ENCODE measurements at places on chromosomes 5 and 9.
A peak's percentile ranks its signal among the peaks of the same experiment; 100 is the strongest.

GRCh38 chr5:150637245-150638052 lies 3.0 kb upstream of the SYNPO start:
- DNase-seq = no peak

DNA sequence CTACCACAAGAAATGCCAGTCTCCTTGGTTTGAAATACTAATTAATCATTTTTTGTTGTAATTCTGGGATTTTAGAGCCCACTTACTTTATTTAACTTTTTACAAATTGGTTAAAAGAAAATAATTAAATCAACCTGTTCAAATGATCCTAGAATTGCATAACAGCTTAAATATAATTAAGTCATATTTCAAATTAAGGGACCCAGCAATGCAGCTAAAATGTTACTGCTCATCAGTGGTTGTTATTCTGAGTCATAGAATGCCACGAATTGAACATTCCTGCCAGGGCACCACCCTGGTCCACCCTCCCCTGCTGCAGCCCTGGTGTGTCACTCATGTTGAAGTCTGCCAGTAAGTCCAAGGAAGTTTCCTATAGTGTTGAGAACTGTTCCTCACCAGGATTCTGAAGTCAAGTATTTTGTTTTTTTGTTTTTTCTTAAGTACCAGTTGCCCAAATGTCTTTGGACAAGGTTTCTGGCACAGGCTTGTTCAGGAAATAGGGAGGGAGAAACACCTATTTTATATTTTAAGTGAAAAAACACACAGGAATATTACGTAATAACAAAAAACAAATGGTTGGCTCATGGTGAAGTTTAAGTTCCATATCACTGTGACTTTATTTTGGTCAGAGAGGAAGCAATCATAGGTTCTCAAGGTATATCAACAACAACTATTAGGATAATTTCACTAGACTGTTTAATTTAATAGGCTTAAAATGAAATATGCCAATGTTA lies 4.3 kb upstream of the ITGA1 start:
- DNase-seq = no peak

GRCh38 chr5:103569313-103570060 lies 6.9 kb upstream of the NUDT12 start:
- no peak for DNase-seq

DNA sequence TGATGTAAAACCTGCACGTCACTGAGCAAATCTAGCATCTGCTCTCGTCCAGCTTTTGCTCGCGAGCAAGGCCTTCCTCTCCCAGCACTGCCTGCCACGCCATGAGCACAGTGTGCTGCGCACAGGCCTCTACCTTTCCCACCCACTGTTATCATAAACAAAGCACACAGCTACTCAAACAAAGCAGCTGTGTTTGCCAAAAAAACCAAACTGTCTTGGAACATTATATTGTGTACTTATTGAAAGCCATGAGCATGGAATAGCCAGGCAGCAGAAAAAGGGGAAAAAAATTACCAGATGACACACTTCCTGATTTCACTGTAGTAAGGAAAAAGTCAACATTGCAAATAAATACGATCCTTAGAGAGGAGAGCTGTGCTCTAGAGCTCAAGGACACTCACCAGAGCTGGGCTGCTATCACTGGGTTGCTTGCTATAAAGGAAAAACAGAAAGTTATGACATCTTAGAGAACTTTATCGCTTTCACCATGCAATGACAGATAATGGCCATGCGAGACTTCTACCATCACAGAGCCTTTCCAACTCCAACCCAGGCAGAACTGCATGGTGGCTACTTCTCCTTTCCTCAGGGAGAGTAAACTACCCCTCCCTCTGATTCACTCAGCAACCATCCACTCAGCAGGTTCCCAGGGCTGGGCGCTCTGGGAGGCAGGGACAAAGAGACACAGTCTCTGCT lies 69.6 kb downstream of the EPB41L4B start:
- peak; percentile 97 for DNase-seq

- no peak for DNase-seq
Observed at GRCh38 chr5:118611332-118611945, 376.9 kb downstream of the DTWD2 start.

DNA sequence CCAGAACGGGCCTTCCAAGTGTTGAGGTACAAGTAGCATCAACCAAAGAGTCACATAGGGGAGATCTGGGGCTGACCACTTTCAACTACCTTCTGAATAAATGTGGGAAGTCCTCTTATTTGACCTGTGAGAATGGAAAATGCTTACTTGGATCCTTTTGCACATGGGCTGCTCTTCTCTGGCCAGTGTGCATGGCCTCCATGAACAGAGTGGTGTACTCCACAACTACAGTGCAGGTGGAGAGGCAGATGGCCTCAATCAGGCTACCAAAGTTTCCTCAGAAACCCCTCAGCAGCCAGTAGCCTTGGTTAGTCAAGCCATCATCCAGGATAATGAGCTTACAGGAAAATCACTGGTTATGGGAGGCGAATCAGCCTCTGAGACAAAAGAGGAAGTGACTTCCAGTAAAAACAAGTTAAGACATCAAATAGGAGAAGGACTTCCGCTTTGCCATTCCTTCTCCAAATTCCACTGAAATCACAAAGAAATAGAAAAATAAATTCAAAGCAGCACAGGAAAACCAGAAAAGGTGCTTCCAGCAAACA lies 18.3 kb upstream of the FCHO2 start:
- DNase-seq = no peak

- no peak for DNase-seq
Observed at GRCh38 chr9:88006511-88007290, 32.4 kb upstream of the CDK20 start.

- no peak for DNase-seq
Observed at GRCh38 chr5:154607746-154608145, 129.7 kb upstream of the HAND1 start.

- DNase-seq = no peak
Observed at GRCh38 chr5:104345222-104346016, 782.8 kb upstream of the NUDT12 start.

DNA sequence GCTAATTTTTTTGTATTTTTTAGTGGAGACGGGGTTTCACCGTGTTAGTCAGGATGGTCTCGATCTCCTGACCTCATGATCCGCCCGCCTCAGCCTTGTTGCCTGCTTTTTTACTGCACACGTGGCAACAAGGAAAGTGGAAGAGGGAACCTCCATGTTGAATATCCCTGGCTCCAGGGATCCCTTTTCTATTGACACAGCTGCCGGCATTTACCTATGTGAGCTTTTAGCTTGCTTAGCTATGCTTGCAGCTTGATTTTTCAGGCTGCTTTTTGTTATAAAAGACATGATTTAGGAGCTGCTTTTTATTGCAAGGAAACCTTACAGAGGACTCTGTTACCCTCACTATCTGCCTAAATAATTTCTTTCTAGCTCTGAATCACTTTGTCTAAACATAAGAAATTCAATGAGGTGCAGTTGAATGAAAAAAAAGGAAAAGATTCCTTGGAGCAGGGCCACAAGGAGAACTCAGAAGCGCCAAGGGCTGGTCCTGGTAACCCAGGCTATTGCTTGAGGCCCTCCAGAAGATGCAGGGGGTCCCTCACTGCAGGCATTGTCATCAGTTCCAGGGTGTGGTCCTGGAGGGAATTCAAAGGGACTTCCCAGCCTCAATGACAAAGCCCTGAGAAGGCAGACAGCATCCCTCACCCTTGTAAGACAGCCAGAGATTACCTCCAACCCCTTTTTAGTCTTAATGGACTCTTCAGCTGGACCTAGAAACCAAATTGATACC lies 89.9 kb downstream of the SYK start:
- no peak for DNase-seq

- DNase-seq = no peak
Observed at GRCh38 chr9:3768286-3768685, 242.5 kb upstream of the RFX3 start.

DNA sequence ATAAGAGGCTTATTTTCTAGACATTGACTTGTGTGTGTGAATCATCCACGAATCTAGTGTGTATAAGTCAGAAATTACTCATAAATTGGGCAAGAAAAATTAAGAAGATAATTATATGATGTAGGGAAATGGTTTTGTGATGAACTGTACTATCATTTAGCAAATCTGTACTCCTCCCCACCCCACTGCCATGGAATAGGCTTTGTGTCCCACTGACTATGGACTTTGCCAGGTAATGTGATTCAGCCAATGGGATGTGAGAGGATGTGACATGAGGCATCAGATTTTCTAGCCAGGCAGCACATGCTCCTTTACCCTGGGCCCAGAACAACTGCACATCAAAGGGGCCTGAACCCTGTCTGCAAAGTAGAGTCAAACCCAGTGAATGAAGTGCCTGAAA lies 406.6 kb downstream of the CTNND2 start:
- no peak for DNase-seq

- DNase-seq = no peak
Observed at GRCh38 chr5:65157906-65158603, 323.7 kb downstream of the ADAMTS6 start.

GRCh38 chr5:172149073-172149472 lies 39.0 kb downstream of the STK10 start:
- no peak for DNase-seq

DNA sequence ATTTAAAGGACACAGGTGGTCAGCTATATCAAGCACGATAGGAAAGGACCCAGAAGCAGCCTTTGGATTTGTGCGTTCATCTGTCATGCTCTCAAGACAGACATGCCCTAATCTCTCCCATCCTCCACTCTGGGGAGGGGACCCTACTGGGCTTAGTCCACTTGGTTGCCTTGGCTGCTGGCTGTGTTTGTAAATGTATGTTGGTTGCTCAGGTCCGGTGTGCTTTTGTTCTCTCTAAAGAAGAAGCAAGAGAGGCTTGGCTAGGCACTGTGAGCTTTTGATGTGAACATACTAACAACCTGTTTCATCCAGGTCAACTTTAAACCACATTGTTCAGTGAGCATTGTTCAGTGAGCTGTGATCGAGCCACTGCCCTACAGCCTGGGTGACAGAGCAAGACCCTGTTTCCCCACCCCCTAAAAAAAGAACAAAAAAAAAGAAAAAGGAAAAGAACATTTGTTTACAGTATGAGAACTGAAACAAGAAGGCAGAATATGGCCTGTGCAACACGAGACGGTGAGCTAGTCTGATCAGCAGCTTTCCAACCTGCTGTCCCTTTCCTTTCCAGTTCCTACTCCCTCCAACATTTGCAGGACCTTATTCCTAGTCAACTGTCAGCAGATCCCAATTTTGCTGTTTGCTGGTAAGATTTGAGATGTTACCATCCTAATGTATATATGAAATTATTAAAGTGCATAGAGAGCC lies 228.3 kb downstream of the ARHGAP26 start:
- DNase-seq = no peak

- DNase-seq = no peak
Observed at GRCh38 chr5:16709691-16710433, 93.1 kb upstream of the RETREG1 start.

DNA sequence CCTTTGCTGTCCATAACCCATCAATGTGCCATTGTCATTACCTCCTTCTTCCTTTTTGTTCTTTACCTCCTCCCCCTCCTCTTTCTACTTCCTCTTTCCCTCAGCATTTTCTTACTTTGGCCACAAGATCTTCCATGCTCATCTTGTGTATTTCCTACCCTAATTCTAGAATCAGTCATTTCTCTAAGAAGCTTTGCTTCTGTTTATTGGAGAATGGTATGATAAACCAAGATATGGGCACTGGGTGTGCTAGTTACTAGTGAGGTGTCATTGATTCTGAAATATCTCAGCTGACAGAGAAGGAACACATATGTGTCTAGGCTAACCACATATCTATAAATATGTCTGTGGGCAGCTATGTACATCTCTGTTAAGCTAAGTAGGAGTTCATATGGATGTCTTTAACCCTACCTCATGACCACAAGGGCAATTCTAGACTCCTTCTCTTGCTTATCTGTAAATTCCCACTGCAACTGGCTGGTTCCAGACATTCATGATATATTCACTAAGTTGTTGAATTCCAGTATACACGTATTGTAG lies 2051.3 kb upstream of the CDH9 start:
- no peak for DNase-seq

DNA sequence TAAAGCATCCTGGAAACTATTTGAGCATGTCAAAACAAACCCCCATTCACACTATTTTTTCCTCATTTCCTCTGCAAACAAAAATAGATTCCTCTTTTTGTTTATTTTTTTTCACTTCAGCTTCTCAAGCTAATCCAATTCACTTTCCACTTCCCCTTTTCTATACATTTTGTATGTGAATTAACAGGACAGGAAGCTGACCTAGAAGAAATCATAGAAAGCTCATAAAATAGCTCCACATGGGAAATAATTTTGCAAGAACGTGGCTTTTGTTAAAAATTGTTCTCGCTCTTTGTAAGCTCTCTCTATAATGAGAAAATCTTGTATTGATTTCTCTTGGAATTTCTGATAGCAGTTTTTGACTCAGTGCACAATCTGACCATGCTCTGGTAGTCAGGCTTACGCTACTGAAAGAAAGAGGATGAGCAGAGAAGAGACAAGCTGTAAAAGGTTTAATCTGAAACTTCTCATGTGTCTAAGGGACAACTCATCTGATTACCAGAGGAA lies 215.8 kb downstream of the ADAMTS12 start:
- DNase-seq = no peak

GRCh38 chr5:146772881-146773466 lies 105.6 kb downstream of the PPP2R2B start:
- DNase-seq = no peak

- no peak for DNase-seq
Observed at GRCh38 chr9:135230386-135230765, 142.9 kb downstream of the OLFM1 start.

- DNase-seq = no peak
Observed at GRCh38 chr9:111985315-111985714, 88.7 kb downstream of the UGCG start.

GRCh38 chr5:90356176-90356575 lies 53.4 kb downstream of the CETN3 start:
- DNase-seq = no peak

GRCh38 chr5:92775711-92776615 lies 805.1 kb downstream of the NR2F1-AS1 start:
- DNase-seq = no peak

GRCh38 chr5:111063709-111064322 lies 7.7 kb upstream of the TSLP start:
- no peak for DNase-seq

- no peak for DNase-seq
Observed at GRCh38 chr5:8611067-8611466, 742.1 kb downstream of the MTRR start.

- no peak for DNase-seq
Observed at GRCh38 chr9:35195683-35196082, 33.9 kb downstream of the UNC13B start.

GRCh38 chr5:172701291-172701656 lies 60.2 kb downstream of the NEURL1B start:
- DNase-seq = no peak

- peak; percentile 81 for DNase-seq
Observed at GRCh38 chr9:100756217-100756616, 178.3 kb downstream of the CAVIN4 start.

DNA sequence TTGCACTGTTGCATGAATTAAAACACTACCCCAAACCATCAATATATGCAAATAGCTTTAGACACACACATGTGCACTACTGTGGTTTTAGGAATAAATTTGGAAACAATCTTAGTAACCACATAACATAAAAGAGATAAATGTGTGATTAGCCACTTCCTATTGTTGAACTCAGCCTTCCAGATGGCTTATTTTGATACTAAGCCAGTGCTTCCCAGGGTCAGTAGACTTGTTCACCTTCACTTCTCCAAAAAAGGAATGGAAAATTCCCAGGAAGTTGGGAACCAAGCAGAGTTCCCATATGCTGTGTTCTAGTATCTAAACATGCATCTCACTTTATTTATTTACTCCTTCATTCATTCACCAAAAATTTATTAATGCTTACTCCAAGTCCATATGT lies 47.8 kb downstream of the SVEP1 start:
- DNase-seq = no peak

Measured in NCI-H1417 treated with DMSO at 0.1 percent for 48 hours (cell line).